ENCODE measurements at places on chromosomes 6 and 20.

GRCh38 chr6:164184410-164184809 lies 769.9 kb downstream of the QKI start:
- DNase-seq, result no peak

- DNase-seq, result peak; percentile 98
Observed at GRCh38 chr6:155493694-155494143, 38.1 kb upstream of the NOX3 start.

DNA sequence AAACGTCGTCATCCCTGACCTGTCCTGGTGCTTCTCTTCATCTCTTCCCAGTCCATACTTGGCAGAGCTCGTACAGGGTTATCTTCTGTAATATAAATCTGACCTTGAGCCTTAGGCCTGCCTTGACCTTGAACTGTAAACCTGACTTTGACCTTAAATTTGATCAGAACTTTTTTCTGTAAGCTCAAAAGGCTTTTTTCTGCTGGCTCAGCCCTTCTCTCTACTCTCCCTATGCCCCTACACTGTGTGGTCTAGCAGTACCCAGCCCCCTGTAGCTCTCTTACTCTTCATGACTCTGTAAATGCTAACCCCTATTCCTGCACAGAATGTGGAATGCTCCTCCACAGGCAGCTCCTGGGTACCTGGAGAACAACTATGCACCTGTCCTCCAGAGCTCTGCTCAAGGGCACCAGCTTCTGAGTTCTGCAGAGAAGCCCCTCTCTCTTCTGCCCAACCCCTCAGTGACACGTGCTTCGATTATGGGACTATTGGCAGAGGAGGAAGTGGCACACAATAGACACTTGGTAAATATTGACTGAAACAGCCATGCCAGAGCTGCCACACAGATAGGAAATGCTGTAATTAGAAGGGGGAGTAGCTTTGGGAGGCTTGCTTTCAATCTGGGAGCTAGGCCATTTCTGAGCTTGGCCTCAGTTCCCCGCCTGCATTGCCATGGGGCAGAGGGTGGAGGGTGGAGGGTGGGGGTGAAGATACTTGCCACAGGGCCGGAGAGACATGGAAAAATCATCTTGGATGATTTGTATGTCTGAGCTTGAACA lies 15.4 kb downstream of the SNPH start:
- DNase-seq, result no peak

DNA sequence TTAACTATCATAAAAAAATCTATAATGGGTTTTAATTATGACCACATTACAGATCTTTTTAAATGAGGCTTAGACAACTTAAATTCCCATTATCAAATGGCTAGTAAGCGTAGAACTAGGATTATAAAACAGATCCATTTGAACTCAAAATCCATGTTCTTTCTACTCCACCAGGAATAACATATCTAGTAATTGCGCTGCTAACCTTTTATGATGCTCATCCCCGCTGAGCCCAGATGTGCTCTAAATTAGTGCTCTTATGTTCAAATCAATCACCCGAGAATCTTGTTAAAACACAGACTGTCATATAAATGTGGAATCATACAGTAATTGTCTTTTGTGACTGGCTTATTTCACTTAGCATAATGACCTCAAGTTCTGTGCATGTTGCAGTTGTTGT lies 903.1 kb downstream of the PHF3 start:
- no peak for DNase-seq

GRCh38 chr6:167409079-167409478 lies 84.2 kb downstream of the TTLL2 start:
- no peak for DNase-seq

- no peak for DNase-seq
Observed at GRCh38 chr6:163577404-163577803, 162.9 kb downstream of the QKI start.

- no peak for DNase-seq
Observed at GRCh38 chr20:40683221-40683893, 5.7 kb downstream of the MAFB start.

- no peak for DNase-seq
Observed at GRCh38 chr6:138103871-138104270, 3.3 kb downstream of the PERP start.

DNA sequence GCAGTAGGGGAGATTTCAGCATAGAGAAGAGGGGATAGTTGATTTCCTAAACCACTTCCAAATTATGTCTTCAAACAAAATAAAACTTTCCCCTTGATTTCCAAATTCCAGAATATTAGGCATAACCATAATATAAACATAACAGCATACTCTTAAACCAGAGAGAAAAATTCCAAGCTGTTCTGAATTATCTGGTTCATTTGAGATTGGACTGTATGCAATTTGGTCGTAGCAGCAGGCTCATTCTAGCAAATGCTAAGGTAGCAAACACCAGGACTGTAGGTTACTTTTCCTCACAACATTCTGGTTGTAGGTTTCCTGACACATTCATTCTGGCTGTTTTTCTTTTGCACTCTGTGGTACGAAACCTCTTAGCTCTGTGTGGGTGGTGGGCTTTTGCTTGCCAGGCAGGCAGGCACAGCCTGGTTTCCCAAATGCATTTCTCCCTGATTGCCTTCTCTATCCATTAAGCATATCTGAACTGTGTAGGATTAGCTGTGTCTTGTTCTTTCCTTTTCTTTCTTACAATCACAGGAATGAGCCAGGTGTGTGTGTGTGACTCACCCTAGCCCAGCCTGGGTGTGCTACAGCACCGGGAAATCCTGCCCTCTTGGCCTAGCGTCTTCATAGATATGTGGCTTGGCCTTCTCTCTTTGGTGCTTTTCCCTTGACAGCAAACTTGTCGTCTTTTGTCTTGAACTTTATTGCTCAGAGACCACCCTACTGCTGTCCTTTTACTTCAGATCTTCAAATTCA lies 77.1 kb downstream of the JARID2 start:
- DNase-seq, result no peak

- DNase-seq, result no peak
Observed at GRCh38 chr6:41546475-41546865, 289 bp downstream of the FOXP4 start.

GRCh38 chr6:36221674-36222073 lies 25.1 kb downstream of the BRPF3 start:
- no peak for DNase-seq

GRCh38 chr6:43932259-43933147 lies 162.5 kb downstream of the VEGFA start:
- no peak for DNase-seq

- DNase-seq, result no peak
Observed at GRCh38 chr6:170080169-170080827, 210.6 kb downstream of the DLL1 start.

DNA sequence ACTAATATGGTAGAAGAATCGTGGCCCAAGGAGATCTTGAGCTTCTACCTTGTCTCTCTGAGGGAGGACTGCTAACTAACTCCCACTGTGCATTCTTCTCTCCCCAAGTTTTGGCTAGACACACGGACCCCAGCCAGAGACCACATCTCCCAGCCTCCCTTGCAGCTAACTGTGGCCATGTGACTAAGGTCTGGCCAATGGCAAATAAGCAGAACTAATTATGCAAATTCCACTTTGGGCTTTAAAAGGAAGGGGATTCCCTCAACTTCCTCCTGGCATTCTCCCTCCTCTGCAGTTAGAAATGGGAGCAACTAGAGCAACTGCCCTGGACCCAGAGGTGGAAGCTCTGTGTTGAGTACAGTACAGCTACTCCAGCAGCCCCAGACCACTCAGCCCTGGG lies 15.4 kb downstream of the BPIFA2 start:
- DNase-seq, result no peak

DNA sequence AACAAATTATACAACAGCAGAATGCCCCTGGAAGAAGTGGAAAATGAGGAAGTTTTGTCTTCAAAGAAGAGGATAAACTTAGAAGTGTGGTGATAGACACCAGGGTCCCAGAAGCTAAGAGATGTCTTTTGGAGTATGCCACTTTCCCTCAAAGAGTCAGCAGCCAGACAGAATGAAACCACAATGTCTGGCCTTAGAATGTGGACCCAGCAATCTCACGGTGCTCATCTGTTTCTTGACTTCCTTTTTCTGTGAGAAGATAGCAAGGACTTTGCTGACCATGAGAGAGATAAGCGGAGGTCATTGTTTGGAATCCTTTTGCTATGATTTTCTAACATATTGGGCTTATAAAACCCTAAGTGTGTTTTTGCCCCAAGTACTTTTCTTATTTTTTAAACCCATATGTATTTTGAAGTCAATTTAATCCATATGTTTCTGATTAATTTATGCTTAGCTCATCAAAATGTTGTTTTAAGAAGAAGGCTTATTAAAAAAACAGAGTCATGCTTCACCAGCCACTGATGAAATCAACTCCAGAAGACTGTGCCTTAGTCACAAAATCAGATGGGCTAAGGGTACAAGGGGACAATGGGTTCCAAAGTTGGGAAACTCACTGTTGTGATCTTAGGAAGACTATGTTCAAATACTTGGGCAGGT lies 451.2 kb upstream of the JAG1 start:
- no peak for DNase-seq

GRCh38 chr6:148348335-148348734 lies 5.7 kb downstream of the SASH1 start:
- DNase-seq, result no peak

- no peak for DNase-seq
Observed at GRCh38 chr6:111871207-111871606, 2.0 kb downstream of the FYN start.

DNA sequence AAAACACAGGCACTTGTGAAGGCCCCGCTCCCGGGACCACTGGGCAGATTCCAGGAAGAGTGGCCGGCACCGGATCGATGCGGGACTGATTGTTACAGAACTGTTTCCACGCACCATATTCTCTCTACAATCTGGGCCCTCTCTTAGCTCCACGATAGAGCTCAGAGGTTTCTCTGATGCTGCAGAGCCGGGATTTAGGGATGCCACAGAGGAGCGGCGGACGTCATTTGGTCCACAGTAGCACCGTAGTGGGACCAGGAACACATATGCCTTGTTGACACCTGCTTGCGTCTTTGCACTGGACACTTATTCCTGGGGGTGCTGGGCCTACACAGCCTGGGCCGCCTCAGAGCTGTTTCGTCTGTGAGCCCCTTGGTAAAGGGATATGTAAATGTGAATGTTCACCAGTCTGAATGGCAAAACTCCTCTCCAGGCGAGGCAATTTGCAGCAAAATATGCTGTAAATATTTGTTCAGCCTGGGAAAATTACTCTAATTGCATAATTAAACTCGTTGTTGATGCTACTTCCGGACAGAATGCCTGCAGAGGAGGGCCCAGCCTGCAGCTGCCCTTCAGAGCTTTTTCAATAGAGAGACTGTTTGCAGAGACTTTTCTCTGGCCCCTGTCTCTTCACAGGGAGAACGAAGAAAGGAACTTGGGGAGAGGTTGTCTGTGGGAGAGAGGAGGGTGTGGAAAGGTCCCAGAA lies 9.4 kb downstream of the PCK1 start:
- DNase-seq, result no peak

- no peak for DNase-seq
Observed at GRCh38 chr20:32999603-33000250, 4.5 kb downstream of the SUN5 start.

- no peak for DNase-seq
Observed at GRCh38 chr20:60477958-60478357, 519.7 kb downstream of the CDH26 start.

DNA sequence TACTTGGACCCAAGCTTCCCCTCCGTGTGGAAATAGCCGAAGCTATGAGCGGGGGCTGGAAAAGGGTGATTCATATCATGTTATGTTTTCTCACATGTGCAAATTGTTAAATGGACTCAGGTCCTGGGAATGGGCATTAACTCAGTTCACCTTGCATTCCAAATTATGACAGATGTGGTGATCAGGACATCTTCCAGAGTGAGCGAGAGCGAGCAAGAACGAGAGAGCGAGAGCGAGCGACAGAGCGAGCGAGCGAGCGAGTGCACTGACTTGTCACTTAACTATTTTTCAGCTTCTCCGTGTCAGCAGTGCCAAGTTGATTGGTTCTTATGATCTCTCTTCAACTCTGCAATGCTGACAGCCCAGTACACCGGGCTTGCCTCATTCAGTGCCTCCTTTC lies 437.4 kb upstream of the NRSN1 start:
- no peak for DNase-seq

- no peak for DNase-seq
Observed at GRCh38 chr6:165826487-165827189, 163.6 kb upstream of the PDE10A start.

GRCh38 chr20:38242848-38243708 lies 17.5 kb downstream of the KIAA1755 start:
- no peak for DNase-seq

DNA sequence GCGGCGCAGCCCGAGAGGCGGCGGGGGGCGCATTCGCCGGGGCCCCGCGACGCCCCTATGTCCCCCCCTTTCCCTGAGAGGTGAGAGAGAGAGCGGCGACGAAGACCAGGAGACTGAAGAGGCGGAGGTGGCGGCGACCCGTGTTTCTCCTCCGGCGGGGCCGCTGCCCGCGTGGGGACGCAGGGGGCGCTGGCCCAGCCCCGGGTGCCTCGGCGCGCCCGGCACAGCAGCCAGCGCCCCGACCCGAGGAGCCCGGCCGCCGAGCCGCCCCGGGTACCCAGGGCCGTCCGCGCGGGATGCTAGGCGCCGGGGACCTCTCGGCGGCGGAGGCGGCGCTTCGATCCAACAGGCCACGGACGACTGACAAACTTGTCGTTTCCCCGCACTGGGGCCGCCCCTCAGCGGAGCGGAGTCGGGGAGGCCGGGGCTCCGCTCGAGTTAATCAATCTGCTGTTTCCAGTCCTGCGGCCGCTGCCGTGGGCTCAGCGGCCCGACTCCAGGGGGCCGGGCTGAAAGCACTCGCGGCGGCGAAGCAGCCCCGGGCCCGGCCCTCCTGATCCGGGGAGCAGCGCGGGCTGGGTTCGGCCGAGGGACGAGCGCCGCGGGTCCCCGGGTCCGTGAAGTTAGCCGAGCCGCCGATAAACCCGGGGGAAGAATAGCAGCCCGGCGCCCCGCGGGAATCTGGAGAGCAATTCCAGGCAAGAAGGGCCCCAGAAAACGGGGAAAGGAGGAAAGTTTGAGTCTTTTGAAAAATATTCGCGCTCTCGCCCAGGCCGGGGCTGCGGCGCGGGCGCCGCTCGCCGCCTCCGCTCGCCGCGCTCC lies 631 bp downstream of the MDGA1 start:
- no peak for DNase-seq

GRCh38 chr20:39602649-39603048 lies 640.5 kb downstream of the DHX35 start:
- DNase-seq, result no peak

- DNase-seq, result no peak
Observed at GRCh38 chr20:43119720-43120119, 70.0 kb downstream of the PTPRT start.

DNA sequence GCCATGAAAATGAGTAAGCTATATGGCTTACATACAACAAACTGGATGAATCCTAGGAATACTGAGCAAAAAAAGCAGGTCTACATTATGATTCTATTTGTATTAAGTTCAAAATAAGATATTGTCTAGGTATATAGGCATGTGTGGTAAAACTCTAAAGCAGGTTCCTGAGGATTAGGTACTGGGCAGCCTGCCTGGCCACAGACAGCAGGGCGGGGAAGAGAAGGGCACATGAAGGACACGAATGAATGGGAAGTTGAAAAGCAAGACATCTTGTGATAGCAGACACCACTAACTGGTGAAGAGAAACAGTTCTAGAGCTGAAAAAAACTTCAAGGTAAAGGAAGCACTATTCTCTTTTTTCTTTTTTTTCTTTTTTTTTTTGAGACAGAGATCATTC lies 72.6 kb upstream of the SLC4A11 start:
- no peak for DNase-seq
